LHCN-M2 (cell line): ENCODE measurements at places on chromosomes 6 and 20.

DNA sequence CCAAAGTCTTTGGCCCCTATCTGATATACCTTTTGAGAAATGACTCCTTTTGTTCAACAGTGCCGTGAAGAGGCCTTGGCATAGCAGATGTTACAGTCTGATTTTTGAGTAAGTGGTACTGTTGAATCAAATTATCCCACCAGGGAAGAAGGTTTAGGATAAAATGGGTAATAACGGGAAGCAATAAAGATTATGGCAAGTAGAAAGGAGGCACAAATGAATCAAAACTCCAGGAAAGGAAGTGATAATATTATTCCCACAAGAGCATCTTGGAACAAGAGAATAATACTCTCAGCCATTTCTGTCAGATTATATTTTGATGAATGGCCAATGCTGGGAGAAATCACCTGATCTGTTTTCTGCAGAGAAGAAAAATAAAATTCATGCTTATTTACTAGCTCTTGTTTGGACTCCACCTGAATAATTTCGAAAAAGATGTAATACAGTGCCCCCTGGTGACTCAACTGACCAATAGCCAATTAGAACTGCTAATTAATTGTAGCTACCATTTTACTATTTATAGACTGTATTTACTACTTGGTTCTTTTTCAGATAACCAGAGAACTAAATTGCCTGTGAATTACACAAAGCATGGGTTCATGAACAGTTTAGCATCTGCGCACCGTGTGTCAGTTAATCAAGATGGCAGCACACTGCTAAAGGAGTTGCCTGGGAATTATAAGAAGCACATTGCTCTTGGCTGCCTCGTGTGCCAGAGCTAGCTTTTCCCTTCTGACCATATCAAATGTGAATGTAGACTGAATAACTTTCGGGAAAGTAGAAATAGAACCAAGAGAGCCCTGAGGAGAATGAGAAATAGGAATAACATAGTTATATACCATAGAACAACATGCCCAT, 78.5 kb upstream of the TRDN start:
- peak; percentile 39 for DNase-seq

- DNase-seq = no peak
These were observed 2.4 kb downstream of the LTB start for GRCh38 chr6:31579546-31580437.

- no peak for DNase-seq
These were observed 368.4 kb upstream of the MAN1A1 start for GRCh38 chr6:119717942-119718341.

DNA sequence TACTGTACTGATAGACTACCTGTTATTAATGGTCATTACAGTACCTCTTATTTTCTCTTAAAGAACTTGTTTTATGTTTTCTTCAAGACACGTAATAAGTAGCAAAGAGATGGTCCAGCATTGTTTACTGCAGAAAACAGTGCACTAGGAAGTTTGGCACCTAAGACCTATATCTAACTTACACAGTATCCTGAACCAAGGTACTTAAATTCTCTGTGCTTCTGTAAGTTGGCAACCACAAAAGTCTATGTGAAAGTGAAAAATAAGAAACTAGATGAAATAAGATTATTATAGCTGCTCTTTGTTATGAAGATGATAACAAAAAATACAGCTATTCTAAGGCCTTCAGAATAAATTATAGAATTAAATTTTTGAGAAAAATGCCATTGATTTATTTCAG, 411.7 kb upstream of the SOX4 start:
- no peak for DNase-seq

DNA sequence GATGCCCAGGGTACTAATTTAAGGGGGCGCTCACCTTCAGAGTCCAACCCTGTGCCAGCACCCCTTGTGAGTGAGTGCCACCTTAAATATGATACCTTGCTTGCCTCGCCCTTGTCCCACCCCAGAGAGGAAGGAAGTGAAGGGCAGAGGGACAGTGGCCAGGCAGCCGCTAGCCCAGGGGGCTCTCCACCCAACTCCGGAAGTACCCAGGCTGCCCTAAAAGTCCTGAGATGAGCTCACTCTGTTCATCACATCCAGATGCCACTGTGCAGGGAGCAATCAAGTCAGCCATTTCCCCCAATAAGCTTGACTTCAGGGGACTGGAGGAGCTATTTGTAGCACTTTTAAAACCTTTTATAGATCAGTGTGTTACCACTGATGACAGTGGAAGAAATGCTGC, 25.0 kb upstream of the STX16 start:
- DNase-seq = no peak

GRCh38 chr6:168684471-168684870, 243.5 kb downstream of the SMOC2 start:
- no peak for DNase-seq

DNA sequence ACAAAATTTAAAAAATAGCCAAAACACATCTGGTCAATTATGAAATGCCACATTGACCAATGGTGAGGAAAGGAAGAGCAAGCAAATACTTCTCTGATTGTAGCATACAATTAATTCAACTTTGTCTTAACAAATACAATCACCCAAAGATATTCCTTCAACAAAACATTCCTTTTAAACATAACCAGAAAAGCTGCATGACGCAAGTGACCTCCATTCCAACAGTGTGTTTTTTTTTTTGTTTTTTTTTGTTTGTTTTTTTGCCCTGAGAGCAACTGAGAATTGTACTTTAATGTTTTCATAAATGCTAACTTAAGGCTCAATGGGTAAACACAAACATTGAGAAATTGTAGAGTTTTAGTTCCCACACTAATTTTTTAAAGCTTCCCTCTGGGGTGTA, 184.4 kb downstream of the PTPRK start:
- DNase-seq = no peak
